Mesenteric fat pad (tissue), 1 donor: ENCODE measurements at places on chromosomes 7 and 10.

DNA sequence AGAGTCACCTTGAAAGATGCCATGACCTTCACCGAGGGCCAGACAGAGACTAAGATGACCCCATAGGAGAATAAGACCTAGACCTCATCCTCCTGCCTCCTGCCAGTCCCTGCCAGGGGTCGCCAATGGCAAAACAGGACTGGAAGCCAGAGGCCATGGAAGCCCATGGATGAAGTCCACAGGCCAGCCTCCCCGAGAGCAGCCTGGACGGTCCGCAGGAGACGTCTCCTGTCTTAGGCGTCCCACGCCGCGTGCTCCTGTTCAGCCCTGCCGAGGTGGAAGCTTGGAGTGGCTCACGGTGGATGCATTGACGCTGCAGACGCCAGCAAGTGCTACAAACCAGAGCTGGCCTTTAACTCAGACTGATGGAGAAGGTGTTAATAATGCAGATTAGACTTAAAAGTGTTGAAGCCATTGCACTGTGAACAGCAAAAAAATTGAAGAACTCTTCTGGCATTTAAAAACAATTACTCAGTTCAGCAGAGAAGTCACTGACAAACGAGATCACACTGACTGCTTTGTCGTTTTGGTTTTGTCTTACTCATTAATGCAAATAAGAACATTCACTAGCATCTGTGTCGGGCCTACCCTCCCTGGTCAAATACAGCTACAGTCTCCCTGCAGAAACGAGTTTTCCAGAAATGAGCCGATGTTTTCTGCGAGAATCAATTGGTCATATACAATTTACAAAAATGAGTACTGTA, 38.1 kb upstream of the FAM20C start:
- DNase-seq: no peak

DNA sequence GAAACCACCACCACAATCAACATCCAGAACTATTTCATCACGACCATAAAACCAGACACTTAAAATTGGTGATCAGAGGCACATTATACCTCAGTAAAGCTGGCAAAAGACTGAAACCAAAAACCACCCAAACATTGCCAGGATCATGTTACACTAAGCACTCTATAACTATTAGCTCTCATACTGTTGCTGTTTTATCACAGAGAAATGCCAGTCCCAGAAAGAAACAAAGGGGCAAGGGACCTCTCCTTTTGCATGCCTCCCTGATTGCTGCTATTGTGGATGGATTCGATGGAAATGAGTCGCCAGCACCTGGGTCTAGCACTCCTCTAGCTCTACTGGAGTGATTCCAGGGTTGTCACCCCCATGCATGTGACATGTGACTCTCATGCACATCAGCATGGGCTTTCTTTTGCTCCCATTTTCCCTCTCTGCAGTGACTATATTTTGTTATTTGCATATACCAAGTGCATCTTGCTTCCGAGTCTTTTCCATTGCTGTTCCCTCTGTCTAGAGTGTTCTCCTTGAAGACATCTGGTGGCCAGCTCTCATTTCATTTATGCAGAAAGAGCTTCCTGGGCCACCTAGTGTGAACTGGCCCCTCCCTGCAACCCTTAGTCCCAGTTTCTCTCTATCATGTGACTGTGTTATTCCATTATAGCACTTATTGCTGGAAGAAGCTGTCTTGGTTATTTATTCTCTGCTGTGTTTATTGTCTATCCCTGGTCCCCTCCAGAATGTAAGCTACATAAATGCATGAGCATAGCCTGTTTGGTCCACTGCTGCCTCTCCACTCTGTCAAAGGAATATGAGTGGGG, 300.6 kb downstream of the PLXNA4 start:
- no peak for DNase-seq

- no peak for DNase-seq
These were observed 40.6 kb upstream of the ADD3 start for GRCh38 chr10:109966961-109967738.

DNA sequence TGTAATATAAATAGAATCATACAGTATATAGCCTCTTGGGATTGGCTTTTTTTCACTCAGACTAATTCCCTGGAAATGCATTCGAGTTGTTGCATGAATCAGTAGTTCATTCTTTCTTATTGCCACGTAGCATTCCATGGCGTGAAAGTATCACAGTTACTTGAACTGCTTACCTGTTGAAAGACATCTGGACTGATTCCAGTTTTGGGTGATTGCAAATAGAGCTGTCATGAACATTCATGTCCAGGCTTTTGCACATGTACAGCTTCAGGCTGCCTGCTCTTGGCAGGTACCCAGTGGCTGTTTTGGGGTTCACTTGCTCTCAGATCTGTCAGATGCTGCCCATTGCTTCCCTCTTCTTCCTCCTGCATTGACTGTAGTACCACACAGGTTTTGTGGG, 54.9 kb downstream of the LRGUK start:
- no peak for DNase-seq

DNA sequence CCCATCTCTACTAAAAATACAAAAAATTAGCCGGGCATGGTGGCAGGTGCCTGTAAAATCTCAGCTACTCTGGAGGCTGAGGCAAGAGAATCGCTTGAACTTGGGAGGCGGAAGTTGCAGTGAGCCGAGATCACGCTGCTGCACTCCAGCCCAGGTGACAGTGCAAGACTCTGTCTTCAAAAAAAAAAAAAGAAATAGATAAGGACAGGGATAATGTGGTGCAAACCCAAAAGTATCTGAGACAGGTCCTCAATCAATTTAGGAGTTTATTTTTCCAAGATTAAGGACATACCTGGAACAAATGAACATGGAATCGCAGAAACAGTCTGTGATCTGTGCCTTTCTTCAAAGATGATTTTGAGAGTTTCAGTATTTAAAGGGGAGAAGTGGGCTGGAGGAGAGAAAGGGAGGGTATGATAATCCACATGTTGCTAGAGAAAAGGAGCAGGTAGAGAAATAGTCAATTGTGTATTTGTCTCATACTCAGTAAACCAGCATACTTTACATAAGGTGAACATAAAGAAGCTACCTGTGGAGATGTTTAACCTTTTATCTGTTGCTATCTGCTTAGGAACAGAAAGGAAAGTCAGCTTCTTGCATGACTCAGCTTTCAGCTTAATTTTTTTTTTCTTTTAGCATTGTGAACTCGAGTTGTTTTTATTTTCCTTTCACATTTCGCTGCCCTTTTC, 4.9 kb upstream of the MTPN start:
- DNase-seq: no peak

DNA sequence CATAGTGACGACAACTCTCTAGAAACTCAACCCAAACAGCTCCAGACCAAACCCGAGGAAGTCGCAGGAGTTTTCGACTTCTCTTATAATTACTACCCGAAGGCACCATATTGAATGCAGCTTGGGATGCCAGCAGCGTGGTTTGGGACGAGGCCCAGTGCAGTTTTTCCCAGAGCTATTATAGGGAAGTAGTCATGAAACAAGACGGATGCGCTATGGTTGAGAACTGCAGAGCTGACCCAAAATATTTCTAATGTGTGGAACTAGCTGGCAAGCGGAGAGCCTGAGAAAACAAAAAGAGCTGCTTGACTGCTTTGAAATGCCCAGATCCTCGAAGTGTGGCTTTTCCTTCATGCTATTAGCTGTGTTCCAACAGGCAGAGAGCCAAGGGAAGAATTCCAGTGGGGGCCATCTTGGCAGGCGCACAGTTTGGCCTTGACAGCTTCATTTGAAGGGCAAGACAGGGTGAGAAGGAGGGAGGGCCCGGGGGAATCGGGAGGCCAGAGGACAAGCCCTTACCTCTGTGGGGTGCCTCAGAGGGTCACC, 122.7 kb downstream of the CUL2 start:
- no peak for DNase-seq

- DNase-seq: no peak
These were observed 53.6 kb downstream of the INSIG1 start for GRCh38 chr7:155351120-155351870.

GRCh38 chr7:81333004-81333403, 414.2 kb upstream of the SEMA3C start:
- no peak for DNase-seq

- peak; percentile 89 for DNase-seq
These were observed 33.1 kb downstream of the DENND2A start for GRCh38 chr7:140607441-140607989.

DNA sequence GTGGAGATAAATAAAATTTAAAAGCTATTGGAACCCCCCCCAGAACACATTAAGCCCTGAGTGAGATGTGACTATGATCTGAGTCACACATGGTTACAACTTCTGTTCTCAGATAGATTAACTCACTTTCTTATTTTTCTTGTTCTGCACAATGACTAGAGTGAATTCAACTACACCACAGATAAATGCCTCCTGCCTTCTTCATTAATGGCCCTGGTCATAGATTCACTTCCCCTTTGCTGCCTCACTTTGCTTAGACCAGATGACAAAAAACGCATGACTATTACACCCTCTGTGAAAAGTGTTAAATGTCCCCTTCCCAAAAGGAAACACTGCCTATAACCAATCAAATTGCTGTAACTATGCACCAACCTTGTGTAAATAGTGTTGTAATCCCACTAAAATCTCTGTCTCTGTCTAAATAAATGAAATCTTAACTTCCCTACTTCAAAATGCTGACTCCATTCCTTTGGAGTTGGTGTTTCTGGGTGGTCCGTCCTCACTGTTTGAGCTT, 49.4 kb downstream of the AKR1D1 start:
- DNase-seq: no peak

DNA sequence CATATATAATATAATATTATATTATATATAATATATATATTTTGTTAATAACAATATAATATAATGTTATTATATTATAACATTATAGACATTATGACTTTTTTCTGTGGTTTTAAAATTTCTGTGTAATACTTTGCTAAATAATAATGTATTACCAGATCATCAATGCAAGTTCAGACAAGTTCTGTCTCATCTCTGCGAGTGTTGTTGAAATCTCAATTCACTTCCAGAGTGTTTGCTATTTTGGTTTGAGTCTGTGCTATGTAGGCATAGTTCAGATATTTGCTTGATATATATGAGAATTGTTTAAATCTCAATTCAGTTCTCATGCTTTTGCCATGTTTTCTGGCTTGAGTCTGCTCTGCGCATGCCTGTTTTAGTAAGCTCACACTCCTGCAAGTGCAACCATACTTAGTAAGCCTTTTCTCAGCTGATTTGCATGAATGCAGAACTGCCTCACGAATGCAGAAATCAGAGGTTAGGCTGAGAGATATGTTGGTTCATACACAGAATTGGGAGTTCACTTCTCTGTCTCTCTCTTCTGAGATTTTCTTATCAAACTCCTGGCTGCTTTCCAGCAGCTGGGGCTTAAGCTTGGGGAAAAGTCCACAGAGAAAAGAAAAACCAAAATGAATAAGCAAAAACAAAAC, 830.2 kb upstream of the SORCS1 start:
- DNase-seq: no peak

- DNase-seq: no peak
These were observed 2.5 kb downstream of the TSPAN15 start for GRCh38 chr10:69453795-69454194.

DNA sequence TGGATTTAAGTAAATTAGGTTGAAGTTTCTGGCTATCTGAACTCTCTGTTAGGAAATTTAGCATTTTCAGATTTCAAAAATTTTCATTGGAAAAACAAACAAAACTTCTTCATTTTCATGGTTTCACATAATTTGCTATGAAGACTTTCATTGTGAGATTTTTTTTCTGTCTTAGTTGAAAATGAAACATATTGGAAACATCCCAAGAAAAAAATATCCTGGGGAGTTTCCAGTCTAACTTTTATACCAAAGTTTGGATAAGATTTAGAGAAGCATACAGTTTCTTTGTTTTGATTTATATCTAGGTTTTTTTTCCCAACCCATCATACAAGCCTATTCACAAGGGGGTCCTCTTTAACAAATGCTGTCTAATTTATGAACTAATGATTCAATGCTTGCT, 300.5 kb upstream of the SEMA3A start:
- no peak for DNase-seq

GRCh38 chr7:45720989-45721388, 146.8 kb downstream of the ADCY1 start:
- no peak for DNase-seq

DNA sequence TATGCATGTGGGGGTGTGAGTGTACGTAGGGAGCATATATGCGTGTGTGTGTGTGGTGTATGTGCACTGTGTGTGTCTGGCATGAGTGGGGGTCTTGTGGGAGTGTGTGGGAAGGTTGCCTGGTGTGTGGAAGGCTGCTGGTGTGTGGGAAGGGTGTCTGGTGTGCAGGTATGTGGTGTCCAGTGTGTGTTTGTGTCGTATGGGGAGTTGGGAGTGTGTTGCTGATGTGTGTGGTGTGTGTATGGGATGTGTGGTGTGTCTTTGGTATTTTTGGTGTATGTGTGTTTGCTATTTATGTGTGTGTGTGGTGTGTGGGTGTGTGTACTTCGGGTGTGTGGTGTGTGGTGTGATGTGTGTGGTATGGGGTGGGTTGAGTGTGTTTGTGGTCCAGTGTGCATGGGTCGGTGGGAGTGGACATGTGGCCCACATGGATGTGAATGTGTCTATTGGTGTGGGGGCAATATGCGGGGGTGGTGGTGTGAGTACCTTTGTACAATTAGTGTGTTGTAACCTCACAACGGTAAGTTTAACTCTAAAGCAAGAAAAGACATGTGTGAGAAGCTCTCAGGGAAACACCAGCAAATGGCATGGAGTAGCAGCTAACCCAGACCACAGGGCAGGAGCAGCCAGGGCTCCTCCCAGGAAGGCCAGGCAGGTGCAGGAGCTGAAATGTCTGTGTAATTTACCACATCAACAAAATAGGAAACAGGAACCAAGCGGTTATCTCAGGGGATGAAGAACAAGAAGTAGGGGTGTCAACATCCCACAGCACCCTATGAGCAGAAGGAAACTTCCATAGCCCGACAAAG, 11.9 kb downstream of the ANTXRL start:
- peak; percentile 73 for DNase-seq

- no peak for DNase-seq
These were observed 7.5 kb downstream of the STN1 start for GRCh38 chr10:103910442-103911012.

DNA sequence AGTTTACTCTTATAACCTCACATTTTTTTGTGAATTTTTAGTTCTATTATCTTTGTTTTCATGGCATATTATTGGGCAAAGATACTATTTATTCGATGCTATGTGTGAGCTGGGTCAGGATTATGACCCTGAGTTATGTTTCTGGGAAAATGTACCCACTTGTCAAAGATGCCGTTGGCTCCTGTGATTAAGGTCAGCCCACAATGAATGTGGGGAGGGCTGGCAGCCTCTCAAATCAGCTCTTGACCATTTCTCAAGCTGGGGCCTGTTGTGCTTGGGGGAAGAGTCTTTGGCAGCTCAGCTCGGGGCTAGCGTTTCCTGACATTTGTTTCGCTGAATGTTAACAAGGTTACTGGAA, 97.5 kb downstream of the TCF7L2 start:
- DNase-seq: no peak

DNA sequence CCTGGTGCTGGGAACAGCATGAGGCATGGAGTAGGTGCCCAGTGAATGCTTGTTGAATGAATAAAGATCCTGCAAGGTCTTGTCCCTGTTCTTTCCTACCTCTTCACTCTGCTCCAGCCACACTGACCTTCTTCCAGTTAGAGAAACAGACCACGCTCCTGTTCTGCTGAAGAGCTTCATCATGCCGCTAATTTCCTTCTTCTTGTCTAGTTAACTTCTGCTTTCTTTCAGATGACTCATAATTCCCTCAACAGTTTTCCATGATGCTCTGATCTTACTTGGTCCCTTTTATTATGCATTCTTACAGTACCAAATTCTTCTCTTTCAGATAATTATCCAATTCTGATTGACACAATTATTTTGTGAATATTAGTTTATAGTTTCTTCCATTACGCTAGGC, 59.5 kb upstream of the C1QL3 start:
- no peak for DNase-seq
